HS-27A (cell line): ENCODE measurements at places on chromosomes 13 and 19.

GRCh38 chr13:101452519-101453485 is at the start of gene ITGBL1:
Gene ITGBL1 (plus strand): TSS chr13:101452675. CDS start chr13:101452834, 159 bp downstream.
- DNase-seq = no peak

DNA sequence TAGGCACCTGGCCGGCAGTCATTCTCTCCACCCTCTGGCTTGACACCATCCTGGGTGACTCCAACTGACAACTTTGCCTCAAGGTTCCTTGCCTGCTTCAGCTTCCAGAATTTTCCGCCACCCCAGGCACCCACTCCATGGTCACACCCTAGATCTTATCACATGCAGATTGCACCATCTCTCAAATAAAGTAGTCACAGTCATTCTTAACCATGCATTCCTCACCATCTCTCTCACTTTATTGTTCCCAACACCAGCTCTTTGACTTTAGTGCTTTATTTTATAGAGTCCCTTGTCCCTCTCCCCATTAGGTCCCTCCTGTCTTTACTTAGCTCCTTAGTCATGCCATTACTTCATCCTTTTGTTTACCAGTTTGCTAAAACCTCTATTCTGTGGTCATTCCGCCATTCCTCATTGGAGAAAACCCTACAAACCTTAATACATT is 351.7 kb downstream of the SPRY2 start:
- DNase-seq = no peak

- DNase-seq = no peak
Measured at GRCh38 chr13:113536461-113537110, 46.1 kb upstream of the DCUN1D2 start.

DNA sequence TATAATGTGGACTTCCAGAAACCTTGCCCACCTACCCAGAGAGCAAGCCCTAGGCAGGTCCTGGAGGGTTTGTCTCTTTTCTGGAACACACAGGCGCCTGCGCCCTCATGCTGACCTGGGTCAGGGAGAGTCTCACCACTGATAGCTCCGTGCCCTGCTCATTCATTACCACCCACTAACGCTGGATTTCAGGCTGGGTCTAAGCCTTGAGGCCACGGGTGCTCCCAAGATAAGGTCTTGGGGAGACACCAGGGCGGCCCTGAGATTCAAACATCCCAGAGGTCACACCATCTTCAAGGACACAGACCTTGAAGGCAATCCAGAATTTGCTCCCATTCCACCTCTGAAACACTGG is 5.1 kb downstream of the S1PR2 start:
- no peak for DNase-seq
